ENCODE measurements at places on chromosomes 4 and X.

- no peak for DNase-seq
These were observed 20.1 kb downstream of the STX18 start for GRCh38 chr4:4521731-4522130.

- no peak for DNase-seq
These were observed 76.5 kb upstream of the NRK start for GRCh38 chrX:105745863-105746262.

GRCh38 chrX:57406149-57406548, 119.6 kb downstream of the FAAH2 start:
- DNase-seq: no peak

DNA sequence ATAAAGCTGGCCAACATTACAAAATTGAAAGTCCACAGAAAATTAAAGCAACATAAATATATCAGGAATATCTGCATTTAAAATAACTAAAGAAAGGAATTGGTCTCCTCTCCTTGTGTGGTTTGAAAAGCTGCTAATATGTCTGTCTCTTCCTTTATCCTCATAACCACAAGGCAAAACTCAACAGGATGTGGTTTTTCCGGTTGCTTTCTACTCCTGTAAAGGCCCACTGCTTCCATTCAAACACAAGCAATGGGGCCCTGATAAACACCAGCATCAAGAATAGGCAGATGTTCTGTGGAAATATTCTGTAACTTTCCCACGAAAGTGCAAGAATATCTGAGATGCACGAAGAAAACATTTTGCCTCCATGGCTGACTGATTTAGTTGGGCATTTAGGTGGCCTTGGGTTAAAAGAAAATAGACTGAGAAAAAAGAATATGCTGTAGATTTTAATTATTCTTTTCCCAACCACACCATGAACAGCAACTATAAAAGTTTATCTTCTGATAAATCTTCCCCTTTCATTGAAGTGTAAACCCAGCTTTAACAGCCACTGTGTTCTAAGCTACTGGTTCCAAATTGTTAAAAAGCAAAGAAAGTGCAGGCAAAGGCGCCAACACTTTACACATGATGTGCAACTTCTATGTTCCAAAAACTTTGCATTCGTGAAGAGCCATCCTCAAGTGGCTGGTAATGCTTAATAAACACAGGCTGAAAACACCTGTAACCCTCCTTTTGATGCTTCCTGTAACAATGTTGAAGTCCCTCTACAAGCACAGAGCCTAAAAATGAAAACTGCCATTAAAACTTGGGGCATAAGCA, 50.5 kb upstream of the NDST3 start:
- no peak for DNase-seq

GRCh38 chr4:156654410-156654809, 317.2 kb downstream of the PDGFC start:
- no peak for DNase-seq

- no peak for DNase-seq
These were observed 3.4 kb upstream of the ZCCHC18 start for GRCh38 chrX:104108955-104109354.

DNA sequence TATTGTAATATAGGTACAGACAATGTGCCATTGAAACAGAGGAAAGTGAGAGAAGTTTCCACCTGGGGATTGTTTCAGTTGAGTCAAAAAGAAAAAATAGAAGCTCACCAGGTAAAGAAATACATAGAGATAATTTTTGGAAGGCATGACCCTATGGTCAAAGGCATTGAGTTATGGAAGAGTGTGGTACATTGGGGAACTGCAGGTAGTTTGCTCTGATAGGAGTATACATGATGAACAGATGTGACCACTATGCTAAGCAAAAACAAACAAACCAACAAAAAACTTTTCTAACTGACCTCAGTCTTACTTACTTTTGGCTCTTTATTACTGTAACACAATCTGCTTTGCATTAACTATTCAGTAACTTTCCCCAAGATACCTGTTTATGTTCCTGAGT, 85.9 kb downstream of the UGT8 start:
- no peak for DNase-seq

DNA sequence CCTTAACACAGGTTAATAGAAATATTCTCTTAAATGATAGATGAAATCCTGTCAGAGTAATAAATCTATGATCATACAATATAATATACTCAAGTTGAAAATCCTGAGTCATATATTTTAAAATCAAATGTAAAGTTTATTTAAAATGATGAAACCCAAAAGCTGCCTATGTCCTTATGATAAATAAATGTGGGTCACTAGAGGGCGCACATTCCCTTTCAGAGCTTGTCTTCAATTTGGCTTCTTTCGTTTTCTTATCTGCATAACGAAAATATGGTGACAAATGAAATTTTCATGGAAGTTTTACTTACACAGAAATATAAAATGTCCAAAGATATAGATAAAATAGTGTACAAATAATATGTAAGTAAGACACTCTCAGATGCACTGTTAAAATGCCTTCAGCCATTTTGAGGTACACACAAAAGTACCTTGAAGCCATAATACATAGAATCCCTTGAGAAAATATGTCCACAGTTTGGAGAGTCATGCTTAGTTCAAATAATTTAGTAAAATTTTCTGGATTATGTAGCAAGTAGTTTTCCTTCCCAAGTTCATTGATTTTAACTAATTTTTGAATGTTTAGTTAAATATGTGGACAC, 680.4 kb downstream of the DMD start:
- DNase-seq: no peak

- DNase-seq: no peak
These were observed 27.6 kb downstream of the HPGD start for GRCh38 chr4:174494726-174495125.

DNA sequence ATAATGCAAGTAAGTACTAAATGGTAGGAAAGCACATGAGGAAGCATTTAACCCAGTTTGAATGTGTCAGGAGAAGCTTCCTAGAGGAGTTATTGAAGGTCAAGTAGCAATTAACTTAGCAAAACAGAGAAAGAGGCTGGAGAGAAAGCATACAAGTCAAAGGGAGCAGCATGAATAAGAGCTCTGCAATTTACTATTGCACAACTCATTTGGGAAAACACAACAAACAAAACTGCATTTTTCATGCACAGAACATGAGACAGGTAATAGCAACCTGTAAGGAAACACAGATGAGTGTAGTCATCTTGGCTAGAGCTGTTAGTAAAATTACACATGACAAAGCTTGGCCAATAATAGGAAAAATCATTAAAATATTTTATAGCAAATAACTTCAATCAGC, 538.1 kb downstream of the PPP4R3C start:
- DNase-seq: no peak

GRCh38 chr4:33116871-33117270, 2396.7 kb downstream of the PCDH7 start:
- no peak for DNase-seq

GRCh38 chr4:106355193-106355592, 13.4 kb downstream of the GIMD1 start:
- DNase-seq: no peak

DNA sequence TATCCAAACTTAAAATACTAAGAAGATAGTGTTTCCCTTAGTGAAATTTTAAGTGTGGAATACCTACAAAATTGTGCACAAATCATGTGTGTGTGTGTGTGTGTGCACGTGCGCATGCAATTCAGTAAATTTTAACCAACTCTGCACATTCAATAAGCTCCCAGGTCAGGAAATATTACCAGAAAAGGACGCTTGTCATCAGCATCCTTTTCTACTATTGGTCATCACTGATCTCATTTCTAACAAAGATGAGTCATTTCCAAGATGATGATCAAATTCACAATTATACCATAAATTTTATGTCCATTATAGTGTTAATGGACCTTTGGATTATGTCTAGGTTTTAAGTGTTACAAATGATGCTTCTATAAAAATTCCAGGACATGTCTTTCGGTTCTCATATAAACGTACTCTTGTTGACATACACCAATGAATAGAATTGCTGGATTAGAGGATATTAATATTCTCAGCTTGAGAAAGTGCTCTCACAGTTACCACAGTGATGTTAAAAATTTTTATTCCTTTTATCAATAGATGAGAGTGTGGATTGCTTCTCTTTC, 560.9 kb upstream of the AGA start:
- no peak for DNase-seq

DNA sequence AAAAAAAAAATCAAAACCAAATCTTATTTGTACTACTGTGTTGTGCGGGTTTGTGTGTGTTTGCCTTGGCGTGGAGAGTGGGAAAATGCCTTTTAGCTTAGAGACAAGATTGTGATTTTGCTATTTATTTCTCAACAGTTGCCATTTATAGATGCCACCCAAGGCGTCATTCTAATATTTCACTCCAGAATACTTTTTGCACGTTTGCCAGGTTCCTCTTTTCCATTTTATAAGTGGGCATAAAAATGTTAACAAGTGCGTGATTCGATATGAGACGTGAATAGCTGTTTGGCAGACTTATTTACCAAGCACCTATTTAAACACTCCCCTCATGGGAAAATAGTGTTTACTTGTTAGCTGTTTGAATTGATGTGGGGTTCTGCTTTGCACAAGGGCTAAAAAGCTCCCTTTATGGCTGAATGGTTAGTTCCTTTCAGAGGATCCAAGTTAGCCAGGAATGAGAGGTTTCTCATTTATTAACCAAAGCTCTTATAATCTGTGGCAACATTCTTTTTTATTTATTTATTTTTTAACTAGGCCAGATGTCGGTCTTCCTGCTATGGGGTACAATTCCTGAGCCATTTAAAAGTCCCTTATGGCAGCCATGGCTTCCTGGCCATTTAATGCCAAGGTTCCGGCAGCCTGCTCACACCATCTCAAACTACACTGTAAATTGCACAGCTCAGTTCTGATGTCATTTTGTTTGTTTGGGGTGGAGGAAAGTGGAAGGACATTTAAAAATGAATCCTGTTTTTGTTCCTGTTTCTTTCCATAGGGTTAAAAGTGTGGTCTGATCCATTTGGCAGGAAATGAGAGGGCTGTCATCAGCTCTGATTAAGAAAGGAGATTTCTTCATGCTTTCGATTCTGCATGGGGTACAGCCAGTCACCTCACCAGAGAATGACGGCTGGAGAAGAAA, 14.6 kb downstream of the SMIM20 start:
- no peak for DNase-seq

DNA sequence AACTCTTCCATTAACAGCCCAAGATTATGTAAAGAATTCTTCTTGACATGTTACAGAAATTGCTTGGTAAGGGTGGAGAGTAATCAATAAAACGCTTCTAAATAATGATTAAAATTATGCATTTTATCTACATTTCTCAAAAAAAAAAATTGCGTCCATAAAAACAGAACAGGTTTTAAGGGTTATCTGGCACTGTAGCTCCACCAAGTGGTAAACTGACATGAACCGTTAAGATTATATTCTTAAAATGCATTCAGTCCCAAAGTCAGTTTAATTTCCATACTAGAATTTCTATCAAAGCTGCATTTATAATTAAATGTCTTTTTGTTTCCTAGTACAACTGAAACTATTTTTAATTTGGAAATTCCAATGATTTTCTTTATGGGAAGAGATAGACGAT, 214.0 kb upstream of the UGT8 start:
- DNase-seq: no peak

GRCh38 chrX:154376774-154377173, 2.3 kb upstream of the EMD start:
- no peak for DNase-seq

- no peak for DNase-seq
These were observed 32.0 kb downstream of the ELF2 start for GRCh38 chr4:139144911-139145551.
